D721Med (cell line): ENCODE measurements at places on chromosomes 5 and 9.

DNA sequence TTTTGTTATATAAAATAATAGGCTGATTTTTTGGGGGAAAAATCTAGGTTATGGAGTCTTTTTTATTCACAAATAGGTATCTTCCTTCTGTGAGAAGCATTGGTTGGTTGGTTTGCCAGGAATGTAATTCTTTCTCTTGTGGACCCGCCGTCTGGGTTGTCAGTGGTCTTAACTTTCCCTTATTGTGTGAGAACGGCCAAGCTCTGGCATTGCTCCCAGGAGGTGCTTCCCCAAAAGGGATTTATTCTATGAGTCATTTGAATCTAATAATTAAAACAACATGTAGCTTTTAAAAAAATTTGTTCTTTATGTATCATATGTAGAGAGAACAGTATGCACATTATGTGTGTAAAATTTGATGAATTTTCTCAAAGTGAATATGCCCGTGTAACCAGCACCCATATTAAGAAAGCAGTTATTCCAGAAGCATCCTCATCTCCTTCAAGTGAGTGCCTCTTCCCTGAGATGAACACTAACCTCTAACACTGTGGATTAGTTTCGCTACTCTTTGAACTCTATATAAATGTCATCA lies 114.4 kb downstream of the MAST4 start:
- DNase-seq = no peak

DNA sequence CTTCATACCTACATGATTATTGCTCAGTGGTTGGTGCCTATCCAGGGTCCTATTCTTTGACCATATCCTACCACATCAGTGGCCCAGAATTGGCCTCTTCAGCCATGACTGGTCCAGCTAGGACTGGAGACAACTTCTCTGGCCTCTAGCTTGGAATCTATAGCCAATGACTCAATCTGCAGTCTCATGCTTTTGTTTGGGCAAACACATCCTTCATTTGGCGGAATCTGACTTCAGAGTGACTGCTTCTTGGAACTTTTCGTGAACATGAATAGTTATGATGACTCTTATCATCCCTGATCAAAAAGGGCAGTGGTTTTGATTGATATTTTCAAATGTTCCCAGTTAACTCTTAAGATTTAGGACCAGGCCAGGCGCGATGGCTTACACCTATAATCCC lies 134.1 kb downstream of the PAPPA start:
- no peak for DNase-seq

DNA sequence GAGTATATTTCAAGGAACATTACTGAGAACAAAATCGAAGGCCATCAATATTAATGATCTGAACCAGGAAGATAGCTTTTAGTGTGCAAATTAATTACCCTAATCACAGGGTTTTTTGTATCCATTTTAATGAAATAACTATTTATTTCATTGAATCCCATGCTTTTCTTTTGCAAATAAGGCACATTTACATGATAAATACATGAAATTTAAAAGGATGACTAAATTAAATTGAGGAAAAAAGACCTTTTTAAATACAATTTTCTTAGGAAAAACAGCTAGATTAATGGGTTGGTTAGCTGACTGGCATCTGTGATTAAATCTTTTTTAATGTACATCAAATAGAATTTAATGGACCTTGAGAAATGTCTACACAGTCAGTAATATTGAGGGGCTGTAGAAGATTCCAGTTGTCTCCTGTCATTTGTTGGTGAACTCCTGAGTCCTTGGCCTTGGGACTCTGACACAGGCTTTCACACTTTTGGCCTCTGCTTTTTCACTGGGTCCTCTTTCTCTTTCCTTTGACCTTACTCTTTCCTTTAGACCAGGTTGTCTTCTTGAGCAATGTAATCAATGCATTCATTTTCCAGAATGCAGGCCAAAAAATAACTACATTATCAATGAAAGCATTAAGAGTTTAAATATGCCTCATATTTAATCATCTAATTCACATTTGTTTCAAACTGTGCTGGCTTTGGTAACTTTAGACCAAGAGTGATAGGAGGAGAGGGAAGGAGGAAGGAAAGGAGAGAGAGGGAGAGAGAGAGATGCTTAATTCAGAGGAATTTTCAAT lies 511.5 kb downstream of the ZNF608 start:
- no peak for DNase-seq

DNA sequence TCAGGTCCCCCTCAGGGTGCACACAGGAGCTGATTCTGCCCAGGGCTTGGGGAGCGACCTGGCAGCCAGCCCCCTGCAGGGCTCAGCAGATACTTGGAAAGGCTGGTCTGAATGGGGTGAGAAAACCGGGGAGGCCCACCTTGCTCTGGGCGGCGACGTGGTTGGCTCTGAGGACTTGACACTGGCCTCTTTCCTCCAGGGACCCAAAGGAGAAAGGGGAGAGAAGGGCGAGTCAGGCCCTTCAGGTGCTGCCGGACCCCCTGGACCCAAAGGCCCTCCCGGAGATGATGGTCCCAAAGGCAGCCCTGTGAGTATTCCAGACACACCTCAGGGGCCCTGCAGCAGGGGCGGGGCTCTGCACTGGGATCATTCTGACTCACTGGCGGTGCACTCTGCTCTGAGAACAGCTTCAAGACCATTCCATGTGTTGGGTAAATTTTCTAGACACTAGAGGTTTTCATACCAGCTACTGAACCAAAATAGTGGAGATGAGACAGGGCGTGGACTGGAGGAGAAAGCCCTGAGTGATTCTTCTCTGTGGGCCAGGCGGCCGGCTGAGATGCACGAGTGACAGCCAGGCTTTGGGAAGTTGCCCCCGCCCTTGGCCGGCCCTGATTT lies 65.9 kb upstream of the FCN2 start:
- no peak for DNase-seq

DNA sequence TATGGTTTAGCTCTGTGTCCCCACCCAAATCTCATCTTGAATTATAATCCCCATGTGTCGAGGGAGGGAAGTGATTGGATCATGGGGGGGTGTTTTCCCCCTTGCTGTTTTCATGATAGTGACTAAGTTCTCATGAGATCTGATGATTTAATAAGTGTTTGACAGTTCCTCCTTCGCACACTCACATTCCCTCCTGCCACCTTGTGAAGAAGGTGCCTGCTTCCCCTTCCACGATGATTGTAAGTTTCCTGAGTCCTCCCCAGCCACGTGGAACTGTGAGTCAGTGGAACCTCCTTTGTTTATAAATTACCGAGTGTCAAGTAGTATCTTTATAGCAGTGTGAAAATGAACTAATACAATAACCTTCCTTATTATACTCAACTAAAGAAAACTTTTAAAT lies 24.3 kb upstream of the TEX10 start:
- DNase-seq = no peak

DNA sequence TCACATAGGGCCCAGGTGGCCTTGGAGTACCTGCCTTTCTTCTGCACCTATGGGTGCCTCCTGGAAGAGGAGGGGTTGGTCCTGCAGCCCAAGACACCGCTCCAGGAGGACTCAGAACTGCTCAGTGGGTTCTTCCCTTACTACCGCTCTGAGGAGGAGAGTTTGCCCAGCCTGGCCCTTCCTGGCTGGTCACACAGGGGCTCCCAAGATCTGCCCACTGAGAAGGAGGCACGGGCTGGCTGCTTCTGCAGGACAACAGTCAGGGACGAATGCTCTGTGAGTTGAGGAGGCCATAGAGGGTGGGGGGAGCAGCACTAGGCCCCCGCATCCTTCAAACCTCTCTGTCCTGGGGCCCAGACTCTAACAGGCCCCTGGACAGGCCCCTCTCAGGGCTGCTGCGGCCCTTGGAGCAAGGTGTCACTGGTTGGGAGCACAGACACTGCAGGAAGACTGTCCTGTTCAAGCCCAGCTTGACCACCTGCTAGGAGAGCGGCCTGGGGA lies 9.9 kb upstream of the SLC25A48 start:
- no peak for DNase-seq

DNA sequence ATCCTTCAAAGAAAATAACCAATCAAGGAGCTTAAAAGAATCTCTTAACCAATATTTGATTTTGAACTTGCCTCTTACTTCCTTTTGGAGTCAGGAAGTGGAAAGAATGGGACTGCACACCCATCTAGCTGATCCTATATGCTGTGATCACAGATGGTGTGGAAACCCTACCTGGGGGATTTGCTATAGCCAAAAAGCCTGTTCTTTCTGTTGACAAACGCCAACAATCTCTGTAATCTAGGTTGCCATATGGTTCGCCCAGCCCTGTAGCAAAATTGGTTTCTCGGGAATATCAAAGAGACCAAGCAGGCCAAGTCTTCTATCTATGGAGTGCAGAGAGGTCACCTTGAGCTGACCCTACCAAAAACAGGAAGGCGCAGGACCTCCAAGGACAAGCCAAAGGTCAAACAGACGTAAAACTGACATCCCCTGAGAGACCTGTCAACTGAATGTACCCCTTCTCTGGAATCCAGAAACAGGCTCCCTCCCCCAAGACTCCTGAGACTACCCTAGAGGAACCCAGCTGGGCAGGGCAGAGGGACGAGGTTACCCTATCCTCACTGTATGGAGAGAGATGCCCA lies 19.4 kb downstream of the NRG2 start:
- DNase-seq = no peak

DNA sequence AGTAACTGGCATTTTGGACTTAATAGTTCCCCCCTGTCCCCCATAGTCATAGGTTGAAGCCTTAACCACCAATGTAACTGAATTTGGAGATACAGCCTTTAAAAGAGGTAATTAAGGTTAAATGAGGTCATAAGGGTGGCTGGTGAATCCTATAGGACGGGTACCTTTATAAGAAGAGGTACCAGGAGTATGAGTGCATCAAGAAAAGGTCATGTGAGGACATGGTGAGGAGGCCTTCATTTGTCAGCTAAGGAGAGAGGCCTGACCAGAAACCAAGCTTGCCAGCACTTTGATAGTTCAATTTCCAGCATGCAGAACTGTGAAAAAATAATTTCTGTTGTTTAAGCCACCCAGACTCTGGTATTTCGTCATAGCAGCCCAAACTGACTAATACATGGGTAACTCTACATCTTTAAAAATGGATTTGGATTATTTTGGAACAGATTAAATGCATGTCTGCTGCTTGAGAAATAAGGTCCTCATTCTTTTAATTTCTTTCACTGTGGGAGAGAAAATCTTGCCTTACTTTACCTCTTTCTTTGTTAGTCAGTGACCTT lies 9.7 kb downstream of the RASA1 start:
- no peak for DNase-seq

DNA sequence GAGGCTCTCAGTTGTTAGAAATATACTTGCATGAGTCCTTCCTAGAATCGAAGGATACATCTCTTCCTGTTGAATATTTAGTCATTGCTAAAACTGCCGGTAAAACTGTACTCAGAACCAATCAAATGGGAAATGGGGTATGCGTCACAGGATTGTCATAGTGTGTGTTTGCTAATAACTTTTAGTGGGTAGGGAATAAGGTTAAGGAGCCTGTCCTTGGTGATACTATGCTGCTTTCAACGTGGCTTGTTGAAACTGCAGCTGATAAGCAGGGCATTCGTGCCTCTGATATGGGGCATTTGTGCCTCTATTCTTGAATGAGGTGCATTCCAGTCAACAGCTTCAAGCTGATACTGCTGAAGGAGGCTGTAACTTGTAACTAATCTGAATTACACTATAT lies 26.6 kb downstream of the HABP4 start:
- no peak for DNase-seq

DNA sequence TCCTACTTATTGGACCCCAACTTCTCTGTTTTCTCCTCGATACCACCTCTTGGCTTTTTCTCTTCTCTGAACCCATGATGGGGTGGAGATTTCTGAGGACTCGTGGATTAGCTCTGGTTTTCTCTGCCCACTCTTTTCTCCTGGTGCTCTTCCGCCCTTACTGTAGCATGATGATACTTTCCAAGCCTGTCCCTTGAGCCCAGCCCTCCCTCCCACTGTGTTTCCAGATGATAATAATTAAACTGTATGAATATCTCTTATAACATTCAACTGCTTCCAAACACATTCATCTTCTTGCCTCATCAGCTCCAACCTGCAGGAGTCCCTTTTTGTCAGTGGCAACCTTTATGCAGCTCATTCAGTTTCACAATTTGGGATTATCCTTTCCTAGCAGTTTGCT lies 494.2 kb upstream of the KLF4 start:
- DNase-seq = no peak

- DNase-seq = no peak
These were observed 36.4 kb downstream of the PHF2 start for GRCh38 chr9:93612796-93613154.

DNA sequence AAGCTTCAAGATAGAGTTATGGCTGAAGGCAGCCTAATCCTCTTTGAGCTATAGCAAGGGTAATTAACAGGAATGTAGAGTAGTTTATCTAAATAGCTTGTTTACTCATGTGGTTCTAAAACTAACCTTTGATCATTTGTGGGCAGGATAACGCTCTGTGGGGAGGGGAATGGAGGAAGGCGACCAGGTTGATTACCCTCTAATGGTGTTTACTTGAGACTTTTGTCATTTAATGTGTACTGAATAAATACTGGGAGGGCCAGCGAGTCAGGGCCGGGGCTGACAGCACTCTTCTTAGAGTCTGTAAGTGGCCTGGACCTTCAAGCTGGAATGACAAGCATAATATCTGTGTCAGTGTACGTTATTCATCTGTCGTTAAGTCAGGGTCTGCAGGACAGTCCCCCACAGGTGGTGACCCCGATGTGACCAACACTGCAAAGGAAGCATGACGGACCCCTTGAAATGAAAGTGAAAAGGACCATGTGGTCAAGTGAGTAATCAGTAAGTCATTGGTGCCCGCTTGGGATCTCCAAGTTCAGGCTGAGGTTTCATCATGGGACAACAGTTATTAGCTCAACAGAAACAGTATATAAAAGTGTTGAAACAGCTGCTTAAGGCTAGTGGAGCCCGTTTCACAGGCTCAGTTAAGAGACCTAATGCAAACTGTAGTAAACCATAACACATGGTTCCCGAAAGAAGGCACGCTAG lies 162.6 kb downstream of the CPLANE1 start:
- DNase-seq = no peak

DNA sequence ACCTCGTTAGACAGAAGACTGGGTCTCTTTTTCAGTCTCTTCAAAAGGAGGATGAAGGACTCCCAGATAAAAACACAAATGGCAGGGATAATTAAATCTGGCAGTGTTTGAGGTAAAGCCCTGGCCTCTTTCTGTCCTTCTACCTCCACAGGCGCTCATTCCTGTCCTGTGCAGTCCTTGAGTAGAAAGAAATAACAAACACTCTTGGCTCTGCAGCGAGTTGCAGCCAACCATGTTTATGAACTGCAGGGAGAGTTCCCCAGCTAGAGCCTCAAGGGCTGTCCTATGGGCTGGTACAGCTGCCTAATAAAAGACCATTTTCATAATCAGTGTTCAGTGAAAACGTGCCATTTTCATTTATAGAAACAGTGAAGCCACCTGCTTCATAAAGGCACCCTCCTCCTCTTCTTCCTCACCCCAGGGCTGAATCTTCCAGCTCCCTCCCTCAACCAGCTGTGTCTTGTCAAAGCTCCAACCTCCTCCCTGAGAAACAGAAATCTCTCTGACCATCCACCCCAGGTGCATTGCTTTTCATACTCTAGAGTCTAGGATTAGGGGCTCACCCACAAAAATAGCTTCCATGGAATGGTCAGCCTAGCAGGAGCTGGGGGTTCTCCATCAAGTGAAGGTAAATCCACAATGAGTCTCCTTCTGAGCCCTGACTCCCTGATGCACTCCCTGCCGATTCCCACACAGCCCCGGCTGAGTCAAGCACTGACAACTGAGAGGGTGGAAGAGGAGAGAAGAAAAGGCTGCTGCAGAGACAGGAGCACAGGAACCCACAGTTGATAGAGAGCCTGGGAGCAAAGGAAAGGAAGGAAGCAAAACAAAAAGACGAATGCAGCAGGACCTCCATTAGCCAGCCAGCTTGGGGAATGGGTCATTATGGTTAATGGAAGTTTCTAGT lies 150.7 kb downstream of the CMYA5 start:
- no peak for DNase-seq

- no peak for DNase-seq
These were observed 95.3 kb upstream of the VLDLR start for GRCh38 chr9:2526071-2526828.
